ENCODE measurements at places on chromosomes 16 and 17.

GRCh38 chr17:65604070-65604469 is 42.6 kb upstream of the AXIN2 start:
- DNase-seq = no peak

GRCh38 chr16:53085931-53086421 is 31.2 kb downstream of the CHD9 start:
- DNase-seq = no peak

- DNase-seq = no peak
These were observed 5.7 kb upstream of the PKMYT1 start for GRCh38 chr16:2985893-2986355.

- no peak for DNase-seq
These were observed 9.5 kb downstream of the SPNS2 start for GRCh38 chr17:4508207-4508606.

GRCh38 chr17:28812091-28812747 is 30.4 kb downstream of the FAM222B start:
- peak; percentile 98 for DNase-seq

- DNase-seq = peak; percentile 71
These were observed 58.5 kb downstream of the TMEM235 start for GRCh38 chr17:78289802-78290363.

- DNase-seq = no peak
These were observed 8.6 kb downstream of the CEP95 start for GRCh38 chr17:64515419-64515818.

DNA sequence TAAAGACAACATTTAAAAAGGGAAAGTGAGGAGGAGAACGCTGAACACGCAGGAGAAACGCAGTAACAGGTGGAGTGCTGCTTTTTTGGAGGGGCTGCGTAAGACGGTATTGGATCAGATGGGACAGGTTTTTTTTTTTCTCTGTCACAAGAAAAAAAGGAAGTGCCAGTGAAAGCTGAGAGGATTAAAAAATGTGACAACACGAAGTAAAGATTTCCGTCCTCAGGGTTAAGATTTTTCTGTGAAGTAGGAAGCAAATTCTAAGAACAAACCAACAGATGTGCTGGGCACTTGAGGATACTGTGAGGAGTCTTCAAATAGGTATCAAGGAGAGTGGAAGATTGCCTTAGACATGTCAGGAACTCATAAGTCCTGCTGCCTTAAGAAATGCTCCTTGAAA is 5.8 kb upstream of the ABCA9 start:
- DNase-seq = no peak

- DNase-seq = no peak
These were observed 992 bp downstream of the NLRC3 start for GRCh38 chr16:3576211-3576610.

- DNase-seq = no peak
These were observed 391.0 kb downstream of the WWOX start for GRCh38 chr16:78490431-78490830.

DNA sequence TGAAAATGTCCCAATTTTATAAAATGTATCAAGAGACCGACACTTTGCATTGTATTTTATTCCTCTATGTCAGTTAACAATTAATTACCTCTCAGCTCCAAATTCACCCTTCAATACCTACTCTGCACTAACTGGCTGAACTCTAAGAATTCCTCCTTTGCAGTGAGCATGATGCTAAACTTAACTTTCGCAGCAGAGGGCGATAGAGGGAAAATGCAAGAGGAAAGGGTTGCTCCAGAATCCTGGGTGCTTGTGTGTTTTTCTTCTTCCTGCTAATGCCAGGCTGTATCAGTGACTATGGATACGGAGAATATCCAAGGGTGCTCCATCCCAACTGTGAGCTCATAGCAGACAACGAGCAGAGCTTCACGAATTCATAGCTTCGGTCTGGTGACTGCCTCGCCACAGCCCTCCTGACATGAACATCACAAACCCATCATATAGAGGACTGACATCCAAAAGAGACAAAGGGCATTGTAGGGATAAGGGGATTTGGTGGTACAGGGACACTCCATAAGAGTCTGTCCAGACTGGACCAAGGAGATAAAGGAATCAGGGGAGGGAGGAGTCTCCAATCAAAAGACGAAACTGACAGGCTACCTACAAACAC is 172.9 kb downstream of the STX8 start:
- peak; percentile 26 for DNase-seq

- no peak for DNase-seq
These were observed 1.5 kb downstream of the MRPL27 start for GRCh38 chr17:50371526-50371925.

- no peak for DNase-seq
These were observed 4.4 kb downstream of the STX1B start for GRCh38 chr16:31006086-31006385.

- peak; percentile 56 for DNase-seq
These were observed 12.3 kb downstream of the RAI1 start for GRCh38 chr17:17693253-17694168.

DNA sequence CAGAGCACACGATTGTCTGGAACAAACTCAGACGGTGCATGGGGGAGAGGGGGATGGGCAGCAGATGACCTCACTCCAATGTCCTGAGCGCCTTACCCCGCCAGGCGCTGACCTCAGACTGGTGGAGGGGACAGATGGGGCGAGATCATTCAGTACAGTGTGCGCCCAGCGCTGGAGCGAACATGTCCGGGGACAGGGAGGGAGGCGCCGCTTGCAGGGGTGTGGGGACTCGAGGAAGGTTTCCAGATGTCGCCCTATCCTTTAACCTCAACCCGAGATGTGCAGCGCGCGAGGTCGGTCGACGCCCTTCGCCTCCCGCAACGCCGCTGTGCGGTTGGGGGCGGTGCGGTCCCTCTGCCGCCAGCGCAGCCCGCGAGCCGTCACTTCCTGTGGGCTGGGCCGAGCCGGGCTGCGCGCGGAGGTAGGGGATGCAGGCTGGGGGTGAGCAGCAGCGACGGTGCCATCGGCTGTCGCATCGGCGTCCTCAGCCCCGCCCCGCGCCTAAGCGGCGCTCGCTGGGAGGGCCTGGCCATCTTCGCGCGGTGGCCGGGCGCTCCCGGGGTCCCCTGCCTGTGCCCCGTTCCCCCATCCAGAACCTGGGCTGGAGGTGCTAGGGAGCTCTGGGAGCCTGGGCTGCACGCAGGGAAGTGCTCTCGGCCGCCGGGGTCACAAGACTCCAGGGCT is 5.3 kb upstream of the CDR2L start:
- peak; percentile 89 for DNase-seq

- no peak for DNase-seq
These were observed 18.4 kb upstream of the PRKCA start for GRCh38 chr17:66283971-66284370.
